ENCODE measurements at places on chromosomes 1 and 21.

- no peak for DNase-seq
These were observed 3.2 kb downstream of the RAP1GAP start for GRCh38 chr1:21665711-21666575.

GRCh38 chr1:92577261-92577895 is 90.7 kb upstream of the GFI1 start:
- DNase-seq: no peak

- no peak for DNase-seq
These were observed 69.2 kb upstream of the ERG start for GRCh38 chr21:38567335-38567969.

GRCh38 chr1:11374748-11375110 is 101.7 kb downstream of the UBIAD1 start:
- no peak for DNase-seq

- DNase-seq: no peak
These were observed at the start of gene SHISA4 for GRCh38 chr1:201888282-201889089. SHISA4 (plus strand) TSS chr1:201888898; CDS start chr1:201888995, 97 bp downstream.

GRCh38 chr1:228171221-228171891 is 5.8 kb downstream of the IBA57 start:
- DNase-seq: no peak

DNA sequence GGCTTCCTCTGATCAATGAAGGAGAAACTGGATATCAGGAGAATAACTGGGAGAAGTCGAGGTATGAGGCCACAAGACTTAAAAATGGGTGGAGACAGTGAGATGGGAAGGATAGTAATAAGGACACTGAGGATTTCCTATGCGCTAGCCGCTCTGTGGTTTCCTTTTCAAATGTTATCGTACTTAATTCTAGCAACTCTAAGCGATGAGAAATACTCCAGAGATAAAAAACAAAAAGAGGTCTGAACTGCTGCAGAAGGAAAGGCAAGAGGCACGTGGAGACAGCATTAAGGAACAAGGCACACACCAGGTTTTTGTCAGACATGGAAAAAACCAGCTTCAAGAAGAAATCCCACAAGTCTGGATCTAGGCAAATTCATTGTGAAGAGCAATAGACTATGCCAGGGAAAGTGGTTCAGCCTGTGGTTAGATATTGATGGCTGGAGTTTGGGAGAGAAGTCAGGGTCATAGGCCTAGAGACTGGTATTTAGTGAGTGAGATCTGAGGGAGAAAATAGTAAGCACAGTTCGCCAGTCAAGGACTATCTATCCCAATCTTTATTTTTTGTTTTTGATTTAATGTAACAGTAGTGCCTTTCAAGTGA is 5.3 kb downstream of the CLCA2 start:
- DNase-seq: no peak

- no peak for DNase-seq
These were observed 162.9 kb upstream of the GJB5 start for GRCh38 chr1:34591751-34592629.

DNA sequence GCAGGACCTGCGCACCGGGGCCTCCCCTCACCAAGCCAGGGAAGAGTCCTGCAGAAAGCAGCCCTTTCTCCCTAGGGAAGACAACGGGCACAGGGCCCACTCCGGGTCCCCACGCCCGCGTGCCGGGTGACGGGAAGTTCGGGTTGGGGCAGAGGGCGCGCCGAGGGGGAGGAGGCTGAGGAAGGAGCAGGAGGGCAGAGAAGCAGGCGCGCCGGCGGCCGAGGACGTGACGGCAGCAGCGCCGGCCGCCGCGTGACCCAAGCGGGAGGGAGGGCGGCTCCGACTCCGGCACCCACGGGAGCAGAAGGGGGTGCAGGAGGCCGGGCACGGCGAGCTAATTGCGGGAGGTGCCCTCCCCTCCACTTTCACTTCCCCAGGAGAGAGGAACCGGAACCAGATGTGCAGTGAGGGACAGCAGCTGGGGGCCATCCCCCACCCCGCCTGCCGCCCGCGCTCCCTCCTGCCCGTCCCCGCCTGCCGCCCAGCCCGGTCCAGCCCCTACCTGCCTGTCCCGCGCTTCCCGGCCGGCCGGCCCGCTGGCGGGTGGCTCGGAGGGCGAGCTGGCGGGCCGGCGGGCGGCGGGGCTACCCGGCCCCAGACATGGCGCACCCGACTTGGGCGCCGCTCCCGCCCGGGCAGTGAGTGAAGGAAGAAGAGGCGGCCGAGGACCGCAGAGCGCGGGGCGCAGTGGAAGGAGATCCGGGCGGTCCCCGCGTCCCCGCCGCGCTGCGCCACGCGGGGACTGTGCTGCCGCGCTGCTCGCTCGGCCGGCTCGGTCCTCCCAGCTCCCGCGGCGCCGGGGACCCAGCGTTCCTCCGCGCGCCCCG is 510 bp downstream of the DENND4B start:
- peak; percentile 18 for DNase-seq

DNA sequence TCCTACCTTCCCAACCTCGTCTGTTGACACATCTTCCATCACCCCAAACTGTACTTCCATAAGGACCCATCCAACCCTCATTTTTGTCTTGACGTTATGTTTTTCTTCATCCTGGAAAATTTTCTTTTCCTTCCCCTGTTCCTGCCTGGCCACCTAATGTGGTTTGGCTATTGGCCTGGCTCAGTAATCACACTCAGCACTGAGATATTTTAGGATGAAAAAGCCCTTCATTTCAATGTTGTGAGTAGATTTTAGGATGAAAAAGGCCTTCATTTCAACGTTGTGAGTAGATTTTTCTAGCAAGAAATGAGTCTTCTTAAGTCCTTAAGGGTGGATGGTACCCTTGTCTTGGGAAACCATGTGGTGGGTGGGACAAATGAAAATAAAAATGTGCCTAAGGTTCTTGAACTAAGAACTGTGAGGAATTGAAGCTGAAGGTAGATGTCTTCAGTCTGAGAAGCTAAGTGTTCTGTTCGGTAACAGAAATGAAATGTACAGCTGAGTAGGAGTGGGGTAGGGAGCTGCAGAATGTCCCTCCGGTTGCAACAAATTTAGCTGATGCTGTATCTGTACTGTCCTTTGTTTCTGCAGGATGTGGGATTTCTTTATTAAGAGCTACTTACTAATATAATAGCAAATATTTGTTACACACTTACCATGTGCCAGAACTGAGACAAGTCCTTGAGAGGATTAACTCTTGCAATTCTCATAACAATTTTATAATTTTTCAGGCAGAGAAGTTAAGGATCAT is 36.1 kb downstream of the DNTTIP2 start:
- no peak for DNase-seq

DNA sequence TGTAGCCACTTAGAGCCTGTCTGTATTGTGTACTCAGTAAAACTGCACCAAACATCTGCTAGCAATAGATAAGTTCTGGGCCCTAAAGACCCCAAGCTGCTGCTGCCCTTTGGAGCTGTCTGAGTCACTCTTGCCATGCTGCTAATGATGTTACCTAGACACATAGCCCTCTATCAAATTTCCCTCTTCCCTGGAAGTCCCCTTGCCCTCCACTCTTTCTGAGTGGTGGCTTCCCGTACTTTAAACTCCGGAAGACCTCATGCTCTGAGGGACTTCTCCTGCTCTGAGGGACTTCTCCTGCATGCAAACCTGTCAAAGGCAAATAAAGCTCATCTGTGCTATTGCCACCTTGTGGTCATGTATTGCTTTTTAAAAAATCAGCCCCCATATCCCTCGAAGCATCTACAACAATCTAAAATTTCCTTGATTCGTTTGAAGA is 34.0 kb downstream of the FH start:
- peak; percentile 36 for DNase-seq

DNA sequence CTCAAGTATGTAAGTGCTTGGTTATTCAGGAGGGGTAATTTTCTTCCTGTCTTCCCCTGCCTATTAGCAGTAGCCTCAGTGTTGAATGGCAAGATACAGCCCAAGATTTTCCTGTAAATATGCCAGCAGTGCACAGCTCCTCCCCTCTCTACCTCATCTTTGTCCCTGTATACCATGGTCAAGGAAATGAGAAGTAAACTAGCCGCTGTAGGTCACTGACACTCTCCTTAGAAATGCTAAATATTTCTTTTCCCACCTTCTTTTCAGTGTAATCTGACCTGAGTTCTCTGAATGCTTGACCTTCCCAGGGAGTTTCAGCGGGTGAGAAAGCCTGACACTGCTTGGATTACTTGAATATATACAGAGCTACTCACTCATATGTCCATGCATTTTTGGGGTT is 84.1 kb upstream of the ZNF326 start:
- DNase-seq: no peak

DNA sequence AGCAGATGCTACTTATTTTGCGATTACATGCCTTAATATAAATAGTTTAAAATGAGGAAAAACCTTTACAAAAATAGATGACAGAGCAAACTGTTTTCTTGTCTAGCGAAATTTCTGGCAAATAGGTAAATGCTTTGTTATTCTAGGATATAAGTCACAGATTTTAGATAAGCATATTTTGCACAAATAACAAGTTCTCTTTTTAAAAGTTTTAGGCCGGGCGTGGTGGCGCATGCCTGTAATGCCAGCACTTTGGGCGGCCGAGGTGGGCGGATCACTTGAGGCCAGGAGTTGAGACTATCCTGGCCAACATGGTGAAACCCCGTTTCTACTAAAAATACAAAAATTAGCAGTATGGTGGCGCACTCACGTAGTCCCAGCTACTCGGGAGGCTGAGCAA is 20.3 kb upstream of the ERRFI1 start:
- DNase-seq: no peak

DNA sequence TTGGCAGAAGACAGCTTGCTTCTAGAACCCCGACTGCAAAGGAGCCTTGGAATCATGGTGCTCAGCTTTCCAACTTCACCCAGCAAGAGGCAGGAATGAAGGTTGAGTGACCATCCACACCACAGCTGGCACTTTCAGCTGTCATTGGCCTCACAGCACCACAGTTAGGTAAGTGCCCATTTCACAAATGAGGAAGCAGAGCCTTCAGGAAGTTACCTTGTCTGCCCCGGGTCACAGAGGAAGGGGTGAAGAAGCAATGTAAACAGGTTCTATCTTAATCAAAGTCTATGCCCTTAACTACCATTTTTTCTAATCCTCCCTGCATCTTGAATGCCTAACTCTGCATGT is 156.0 kb downstream of the GLUL start:
- no peak for DNase-seq

DNA sequence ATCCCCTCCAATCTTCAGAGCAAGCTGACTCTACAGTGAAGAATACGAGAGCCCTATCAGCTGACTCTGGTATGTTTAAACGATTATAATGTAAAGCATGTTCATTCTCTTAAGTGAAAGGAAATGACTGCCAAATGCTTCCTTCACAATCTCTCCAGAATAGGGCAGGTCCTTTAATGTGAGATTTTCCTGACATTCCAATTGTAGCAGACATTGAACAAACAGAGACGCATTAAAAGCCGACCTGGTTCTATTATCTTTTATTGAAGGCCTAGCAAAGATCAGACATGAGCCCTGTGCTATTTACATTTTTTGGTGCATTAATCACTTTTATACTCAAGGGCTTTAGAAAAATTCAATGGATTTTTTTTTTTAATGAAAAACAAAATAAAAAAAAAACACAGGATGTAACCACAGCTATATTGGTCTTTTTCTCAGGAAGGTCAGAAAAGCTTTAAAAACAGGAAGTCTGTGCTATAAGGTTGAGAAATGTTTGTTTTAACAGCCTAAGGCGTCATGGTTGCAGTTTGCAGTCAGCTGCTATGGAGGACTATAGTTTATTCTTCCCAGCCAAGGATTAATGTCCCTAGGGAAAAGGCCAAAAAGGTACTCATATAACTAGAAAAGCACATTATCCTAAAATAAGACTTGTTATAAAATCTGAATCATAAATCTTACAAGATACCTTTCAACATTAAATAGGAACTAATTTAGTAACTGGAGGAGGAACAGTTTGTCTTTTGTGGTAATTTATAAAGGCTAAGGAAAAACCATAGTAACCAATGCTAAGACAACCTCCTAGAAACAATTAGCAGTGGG is 104.8 kb downstream of the RERE start:
- peak; percentile 21 for DNase-seq

DNA sequence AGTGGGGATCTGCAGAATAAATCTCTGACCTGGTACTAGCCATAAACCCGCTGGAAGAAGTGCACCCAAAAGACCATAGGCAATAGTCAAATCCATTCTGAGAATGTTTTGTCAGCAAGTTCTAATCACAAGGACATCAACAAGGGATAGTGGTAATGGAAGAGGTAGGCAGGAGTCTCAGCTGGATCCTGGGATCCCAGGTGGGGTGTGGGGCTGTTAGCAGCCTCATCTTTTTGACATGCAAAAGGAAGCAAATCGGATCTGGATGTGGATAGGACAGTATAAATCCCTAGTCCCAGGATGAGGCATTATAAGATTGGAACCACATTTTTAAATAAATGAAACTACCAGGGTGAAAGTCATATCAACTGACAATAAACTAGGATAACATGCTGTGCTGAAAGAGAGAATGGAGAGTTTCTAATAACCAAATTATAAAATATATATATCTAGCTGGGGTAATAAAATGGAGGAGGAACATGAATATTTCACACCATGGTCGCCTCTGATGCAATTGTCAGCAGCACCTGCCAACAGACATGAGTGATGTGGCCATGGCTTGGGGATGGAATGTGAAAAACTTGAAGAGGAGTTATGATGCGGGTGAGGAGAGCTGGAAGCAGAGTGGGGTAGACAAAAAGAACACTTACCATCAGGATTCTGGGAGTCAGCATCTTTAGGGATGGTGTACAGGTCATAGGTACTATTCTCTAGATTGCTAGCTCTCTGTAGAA is 23.7 kb upstream of the PEX19 start:
- DNase-seq: no peak

DNA sequence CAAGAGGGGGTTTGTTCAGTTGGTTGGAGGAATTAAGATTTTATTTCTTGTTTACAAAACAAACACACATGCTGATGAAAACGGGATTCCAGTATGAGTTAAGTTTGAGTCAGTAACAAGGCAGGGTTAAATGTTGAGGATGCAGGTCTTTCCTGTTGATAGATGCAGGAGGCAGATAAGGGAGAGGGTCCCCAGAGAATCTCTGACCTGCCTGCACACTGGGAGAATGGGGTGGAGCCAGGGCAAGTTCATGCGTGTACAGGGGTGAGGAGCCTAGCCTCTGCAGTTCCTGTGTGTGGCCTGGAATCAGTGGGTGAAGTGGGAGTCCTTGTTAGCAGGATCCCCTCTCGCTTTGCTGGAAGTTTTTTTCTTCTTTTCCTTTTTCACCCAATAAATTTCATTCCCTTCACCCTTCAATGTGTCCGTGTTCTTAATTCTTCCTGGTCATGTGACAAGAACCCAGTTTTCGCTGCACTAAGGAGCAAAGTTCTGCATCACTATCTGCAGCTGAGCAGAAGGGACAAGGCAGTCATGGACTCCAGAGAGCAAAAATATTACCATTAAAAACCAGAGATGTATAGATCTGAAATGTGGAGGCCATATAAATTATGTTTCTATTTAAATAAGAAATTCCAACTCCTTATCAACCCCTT is 69.9 kb upstream of the MARK1 start:
- DNase-seq: no peak

GRCh38 chr1:112850034-112850757 is 105.8 kb downstream of the SLC16A1 start:
- DNase-seq: no peak

DNA sequence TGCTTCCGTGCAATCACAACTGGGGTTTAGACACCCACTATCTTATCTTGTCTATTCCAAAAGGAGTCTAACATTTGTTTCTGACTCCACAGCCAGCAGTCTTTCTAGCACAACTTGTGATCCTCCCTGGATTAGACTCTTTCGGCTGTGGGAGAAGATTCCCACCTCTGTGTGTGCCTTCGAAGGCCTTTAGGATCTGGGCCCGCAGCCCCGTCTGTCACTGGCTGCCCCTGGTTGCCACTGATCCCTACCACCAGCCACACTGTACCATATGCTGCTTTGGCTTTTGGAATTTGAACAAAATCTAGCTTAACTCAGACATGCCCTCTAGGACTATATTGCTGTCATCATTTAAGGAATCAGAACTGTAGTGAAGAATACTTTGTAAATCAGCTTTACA is 18.0 kb downstream of the NTPCR start:
- DNase-seq: no peak

All from DMS 273 treated with DMSO at 0.1 percent for 48 hours (cell line).